ENCODE measurements at places on chromosomes 5 and 9.
A peak's percentile ranks its signal among the peaks of the same experiment; 100 is the strongest.

- DNase-seq = no peak
These were observed 9.6 kb downstream of the FBXW2 start for GRCh38 chr9:120783602-120784047.

GRCh38 chr9:85443190-85443598, 298.6 kb downstream of the AGTPBP1 start:
- no peak for DNase-seq

GRCh38 chr5:128331261-128331660, 206.8 kb downstream of the FBN2 start:
- no peak for DNase-seq

DNA sequence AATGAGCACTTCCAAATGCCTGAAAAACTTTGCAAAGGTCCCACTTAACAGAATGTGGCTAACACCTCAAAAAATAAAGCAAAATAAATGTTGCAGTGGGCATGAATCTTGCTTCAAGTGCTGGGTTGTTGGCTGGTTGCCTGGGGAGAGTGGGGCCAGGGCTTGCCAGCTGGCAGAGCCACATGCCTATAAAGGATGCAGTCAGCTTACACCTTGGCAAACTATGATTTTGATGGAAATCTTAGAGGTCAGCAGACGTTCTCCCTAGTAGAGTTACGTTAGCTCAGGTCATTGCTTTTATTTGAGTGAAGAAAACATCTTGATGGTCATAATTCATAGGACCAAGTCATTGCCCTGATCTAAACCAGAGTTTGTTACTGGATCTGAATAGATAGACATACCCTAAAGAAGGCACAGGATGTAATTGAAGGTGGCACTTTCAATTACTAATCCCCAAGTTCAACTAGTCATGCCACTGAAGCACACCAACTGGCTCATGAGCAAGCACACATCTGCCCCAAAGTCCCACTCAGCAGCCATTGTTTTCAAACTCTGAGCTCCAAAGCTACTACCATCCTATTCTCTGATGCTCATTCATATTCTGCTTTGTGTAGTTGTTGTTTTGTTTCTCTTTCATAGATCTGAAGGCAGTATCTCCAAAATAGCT, 51.2 kb upstream of the ZSWIM6 start:
- DNase-seq = peak; percentile 37

GRCh38 chr9:121249563-121249962, 18.4 kb upstream of the GSN start:
- no peak for DNase-seq

DNA sequence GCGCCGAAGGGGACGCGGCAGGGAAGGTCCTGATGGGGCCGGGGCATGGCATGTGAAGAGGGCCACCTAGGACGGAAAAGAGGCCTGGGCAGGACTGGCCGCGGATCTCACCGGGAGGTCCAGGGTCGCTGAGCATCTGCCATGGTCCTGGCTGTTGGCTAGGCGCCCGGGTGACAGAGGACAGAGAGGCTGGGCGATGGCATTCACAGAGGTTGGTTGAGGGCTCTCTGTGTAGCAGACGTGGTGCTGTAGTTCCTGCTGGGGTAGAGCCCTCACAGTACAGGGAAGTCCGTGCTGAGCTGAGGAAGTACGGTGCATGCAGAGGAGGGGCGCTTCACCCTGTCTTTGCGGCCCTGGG, 427 bp downstream of the PCYOX1L start:
- DNase-seq = peak; percentile 66

- no peak for DNase-seq
These were observed 1853.8 kb downstream of the EFNA5 start for GRCh38 chr5:105816961-105817360.

GRCh38 chr9:93116072-93116961, 17.7 kb downstream of the NINJ1 start:
- DNase-seq = no peak

DNA sequence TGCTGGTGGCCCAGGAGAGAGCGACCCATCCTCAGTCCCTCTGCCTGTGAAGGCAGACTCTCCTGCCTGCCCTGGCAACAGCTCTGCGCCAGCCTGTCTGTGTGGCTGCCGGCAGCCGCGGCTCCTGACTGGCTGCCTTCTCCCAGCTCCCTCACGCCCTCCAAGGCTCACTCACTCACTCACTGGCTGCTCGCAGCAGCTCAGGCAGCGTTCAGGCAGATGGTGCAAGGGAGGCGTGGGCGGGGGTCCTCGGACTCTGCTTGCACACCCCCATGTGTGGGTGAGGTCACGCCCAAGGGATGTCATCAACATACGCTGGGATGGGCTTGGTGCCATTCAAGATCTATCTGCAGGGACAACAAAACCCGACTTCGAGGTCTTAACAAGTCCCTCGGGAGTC, 66.7 kb downstream of the DAB2IP start:
- peak; percentile 81 for DNase-seq

DNA sequence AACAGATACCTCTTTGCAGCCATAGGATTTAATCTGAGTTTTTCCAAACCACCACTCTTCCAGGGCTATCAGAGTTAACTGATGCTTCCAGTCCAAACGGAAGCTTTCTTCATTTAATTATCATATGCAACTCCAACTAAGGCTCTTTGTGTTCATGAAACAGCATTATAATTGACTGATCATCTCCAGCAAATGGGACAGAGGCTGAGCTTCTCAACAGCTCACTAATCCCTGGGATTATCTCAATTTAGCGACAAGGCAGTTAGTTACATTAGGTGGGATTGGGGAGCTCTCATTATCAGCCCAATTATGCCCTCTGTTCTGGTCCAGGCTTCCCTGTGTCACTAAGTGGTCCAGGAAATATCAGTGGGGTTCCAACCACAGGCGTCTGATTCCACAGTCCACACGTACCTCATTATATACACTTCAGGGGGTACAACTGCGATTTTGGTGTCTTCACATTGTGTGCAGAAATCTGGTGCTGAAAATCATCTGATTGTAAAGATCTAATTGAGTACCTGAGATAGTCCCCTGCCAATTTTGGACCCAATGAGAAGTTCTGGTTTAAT, 313.5 kb upstream of the PANK3 start:
- no peak for DNase-seq

DNA sequence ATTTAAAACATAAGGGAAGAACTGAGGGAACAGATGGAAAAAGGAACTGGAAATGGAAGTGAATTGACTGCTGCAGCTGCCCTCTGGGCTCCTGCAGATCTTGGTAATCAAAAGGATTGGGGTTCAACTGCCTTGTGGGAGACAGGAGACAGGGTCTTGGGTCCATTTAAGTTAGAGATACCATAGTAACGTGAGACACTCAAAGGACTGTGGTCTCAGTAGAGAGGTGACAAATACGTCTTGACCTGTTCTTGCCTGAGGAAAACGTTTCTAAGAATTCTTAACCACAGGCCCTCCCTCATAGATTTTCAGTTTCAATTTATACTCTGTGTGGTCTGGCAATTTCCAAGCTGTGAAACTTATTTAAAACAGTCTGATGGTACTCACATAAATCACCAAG, 100.8 kb upstream of the DHFR start:
- no peak for DNase-seq

DNA sequence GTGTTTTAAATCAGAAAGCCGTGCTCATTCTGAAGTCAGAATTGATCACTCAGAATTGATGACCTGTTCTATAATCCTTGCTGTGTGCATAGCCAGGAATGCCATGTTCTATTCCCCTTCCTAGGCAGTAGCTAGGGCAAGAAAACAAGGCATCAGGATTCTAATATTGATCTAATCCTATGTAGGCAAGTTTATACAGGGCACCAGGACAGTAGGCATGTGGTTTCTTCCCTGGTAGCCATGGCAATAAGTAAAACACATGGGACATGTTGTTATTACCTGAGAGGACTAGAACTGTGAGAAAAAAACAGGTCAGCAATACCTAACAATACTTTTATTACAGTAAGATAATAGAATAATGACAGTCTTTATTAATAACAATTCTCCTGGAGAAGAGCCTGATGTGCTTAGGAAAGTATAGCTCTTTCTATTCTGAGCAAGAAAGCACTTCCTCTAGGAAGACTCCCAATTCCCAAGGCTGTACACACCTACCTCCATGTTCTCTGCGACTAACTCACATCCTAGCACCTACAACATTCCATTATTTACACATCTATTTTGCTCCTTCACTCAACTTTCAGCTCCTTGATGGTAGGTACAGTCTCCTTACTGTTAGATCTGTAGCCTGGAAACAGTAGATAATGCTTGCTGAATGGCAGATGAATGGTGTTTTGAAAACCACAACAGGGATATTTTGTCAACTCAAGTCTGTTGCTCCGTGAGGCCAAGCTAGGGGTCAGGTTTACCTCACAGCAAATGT, 70.8 kb downstream of the STX17 start:
- no peak for DNase-seq

- no peak for DNase-seq
These were observed 15.5 kb upstream of the ERMP1 start for GRCh38 chr9:5848372-5848882.

GRCh38 chr9:105656131-105656921, 5.9 kb upstream of the TAL2 start:
- no peak for DNase-seq

- DNase-seq = no peak
These were observed 24.7 kb downstream of the GOLGA2 start for GRCh38 chr9:128250839-128251731.

DNA sequence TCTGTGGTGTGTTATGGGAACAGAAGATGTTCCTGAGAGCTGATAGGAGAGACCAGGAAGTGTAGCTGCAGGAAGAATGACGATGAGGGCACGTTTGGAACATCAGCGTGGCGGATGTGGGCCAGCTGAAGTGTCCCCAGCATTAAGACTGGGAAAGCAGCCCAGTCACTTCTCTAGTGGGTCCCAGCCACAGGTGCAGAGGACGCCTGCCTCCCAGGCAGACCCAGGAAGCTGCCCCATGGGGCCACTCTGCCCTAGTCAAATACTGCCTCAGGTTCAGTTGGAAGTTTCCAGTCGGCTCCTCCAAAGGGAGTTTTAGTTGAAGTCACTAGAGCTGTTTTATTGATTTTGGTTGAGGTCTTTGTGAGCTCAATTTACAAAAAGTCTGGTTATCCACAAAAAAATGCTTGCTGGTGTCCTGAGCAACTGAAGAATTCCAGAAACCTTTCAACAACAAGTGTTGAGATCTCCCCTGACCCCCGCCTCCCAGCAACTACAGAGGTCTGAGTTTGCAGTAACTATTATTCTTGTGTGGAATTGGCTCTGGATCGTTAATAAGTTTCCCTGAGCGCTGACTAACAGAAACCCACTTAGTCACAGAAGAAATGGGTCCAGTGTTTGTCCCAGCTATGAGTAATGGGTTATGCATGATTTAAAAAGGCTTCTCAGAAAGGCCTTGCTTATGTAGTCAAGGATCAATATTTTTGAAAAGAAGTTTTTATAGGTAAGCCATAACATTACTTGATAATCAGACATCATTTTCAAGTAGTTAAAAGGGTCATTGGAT, 294.1 kb downstream of the FANCC start:
- DNase-seq = no peak

DNA sequence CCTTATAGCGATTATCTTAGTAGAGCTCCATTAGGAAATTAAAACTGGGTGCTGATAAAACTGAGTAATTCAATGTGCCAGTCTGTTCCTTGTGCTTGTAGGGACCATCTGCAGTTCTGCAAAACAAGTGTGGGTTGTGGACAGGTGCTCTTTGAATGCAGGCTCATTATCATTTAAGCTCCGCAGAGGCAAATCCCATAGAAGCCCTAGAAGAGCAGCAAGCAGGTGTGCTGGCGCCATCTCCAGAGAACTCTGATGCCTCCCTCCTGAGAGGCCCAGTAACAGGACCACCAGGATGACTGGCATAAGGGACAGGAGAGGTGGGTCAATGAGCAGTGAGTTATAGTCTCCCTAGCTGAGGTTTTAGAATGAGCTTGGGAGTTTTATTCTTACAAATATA, 1342.4 kb upstream of the DMAC1 start:
- no peak for DNase-seq

DNA sequence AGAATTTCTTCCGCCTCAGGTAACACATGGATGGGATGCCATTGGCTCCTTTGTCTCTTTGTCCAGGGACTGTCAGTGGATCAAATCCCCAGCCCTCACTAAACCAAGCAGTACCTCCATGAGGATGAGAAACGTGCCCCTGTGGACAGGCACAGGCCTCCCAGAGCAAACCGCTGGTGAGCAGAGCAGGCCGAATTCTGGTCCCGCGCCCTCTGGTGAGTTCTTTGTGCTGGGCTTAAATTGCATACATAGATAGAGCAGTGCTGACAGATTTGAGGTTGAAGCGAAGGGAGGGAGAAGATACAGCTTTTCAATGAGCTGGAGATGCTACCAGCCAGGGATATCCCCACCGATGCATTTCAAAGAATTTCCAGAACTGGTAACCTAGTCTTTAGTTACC, 143.8 kb downstream of the HSD17B3 start:
- no peak for DNase-seq

DNA sequence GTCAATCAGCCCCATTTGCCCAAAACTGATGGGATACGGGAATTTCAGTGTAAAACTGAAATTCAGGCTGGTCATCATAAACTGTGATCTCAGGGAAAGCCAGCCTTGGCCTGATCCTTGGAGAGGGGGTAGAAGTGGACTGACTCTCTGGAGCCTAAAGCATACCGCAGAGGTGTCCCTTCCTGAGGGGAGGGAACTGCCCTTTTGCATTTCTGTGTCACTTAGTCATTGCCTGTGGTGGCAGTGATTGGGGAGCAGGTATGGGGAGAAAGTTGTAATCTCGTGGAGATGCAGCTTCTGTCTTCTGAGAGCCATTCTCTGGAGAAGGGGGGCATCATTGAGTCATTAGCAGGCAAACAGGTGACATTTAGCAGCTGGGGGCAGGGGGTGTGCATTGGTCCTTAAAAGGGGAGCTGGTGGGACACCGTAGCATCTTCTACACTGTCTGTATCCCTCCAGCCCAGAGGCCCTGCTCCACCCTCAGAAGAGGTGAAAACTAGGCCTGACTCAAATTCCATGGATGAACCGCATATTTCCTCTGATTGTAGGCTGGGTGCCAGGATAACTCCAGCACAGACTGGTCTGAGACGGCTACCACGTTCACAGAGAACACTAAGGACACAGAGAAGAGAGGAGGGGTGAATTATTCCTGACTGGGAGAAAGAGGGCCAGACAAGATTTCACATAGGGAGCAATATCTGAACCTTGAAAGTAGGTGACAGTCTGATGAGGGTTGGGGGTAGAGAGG, 143.3 kb downstream of the SEC61B start:
- no peak for DNase-seq

GRCh38 chr9:86643946-86644674, 289.9 kb upstream of the TUT7 start:
- no peak for DNase-seq

DNA sequence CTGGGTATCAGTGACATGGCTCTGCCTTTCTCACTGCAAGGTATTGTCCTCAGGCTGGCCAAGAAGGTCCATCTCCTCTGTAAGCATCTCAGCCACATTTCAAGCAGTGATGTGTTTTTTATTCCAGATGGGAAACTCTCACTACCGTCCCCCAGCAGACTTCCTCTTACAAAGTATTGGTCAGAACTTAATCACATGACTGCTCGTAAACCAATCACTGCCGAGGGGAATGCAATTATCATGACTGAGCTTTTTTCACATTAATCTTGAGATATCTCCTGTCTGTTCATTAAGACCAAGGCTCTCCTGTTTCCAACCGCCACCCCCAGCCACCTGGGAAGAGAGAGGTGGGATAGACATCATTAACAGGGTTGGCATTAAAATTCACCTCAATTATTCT, 76.4 kb downstream of the BNC2 start:
- no peak for DNase-seq
